ENCODE measurements at places on chromosomes 3 and 15.

GRCh38 chr3:142615171-142615570, 19.0 kb downstream of the PLS1 start:
- no peak for DNase-seq

DNA sequence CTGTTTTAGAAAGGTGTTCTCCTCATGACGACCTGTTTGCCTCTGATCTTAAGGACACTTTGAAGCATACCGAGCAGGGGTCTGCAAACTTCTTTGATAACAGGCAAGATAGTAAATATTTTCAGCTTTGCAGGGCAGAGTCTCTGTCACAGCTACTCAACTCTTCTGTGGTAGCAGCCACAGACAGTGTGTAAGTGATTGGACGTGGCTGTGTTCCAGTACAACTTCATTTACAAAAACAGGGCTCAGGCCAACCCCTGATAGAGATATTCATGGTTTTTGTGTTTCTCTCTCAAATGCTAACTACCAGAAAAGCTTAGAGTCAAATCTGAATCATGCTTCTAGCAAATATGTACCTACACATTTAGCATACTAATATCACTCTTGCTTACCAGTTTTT, 51.5 kb downstream of the TGFBR2 start:
- no peak for DNase-seq

DNA sequence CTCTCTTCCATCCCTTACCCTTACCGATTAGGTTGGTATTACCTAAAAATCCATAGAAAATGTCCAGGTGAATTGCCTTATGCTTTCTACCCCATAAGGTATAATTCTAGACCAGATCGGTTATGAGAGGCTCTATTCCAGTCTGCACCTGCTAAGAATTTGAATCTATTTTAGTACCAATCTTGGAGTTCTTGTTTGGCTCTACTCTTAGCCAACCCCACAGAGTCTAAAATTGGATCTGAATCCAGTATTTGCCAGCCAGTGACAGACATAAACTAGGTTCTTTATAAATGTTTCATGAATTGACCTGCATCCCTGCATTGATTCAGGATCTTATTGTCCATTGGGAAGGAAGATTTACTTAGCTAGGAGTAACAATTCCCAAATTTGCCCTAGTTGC, 6.5 kb downstream of the KLHL24 start:
- DNase-seq, result no peak

GRCh38 chr3:66854601-66855151, 143.4 kb upstream of the KBTBD8 start:
- no peak for DNase-seq

GRCh38 chr3:155416500-155417118, 123.1 kb upstream of the STRIT1 start:
- no peak for DNase-seq

All from activated CD8-positive, alpha-beta memory T cell treated with anti-CD3 and anti-CD28 coated beads for 48 hours (primary cell).